ENCODE measurements at places on chromosomes 2 and 18. TPM values are rescaled to one million over a fixed set of nuclear protein-coding genes. Genes with fewer than 3 reads are reported as not detected.

Gene ANKAR
- 1.3 TPM for total RNA-seq

Gene EVX2
- total RNA-seq, result not detected

Gene OSR1
- 5.8 TPM for total RNA-seq

Gene FHOD3
- total RNA-seq, result 2.3 TPM

Gene BOD1L2
- total RNA-seq, result not detected

Gene SCN3A
- not detected for total RNA-seq
